M059J (cell line): ENCODE measurements at places on chromosomes 12 and 14.

DNA sequence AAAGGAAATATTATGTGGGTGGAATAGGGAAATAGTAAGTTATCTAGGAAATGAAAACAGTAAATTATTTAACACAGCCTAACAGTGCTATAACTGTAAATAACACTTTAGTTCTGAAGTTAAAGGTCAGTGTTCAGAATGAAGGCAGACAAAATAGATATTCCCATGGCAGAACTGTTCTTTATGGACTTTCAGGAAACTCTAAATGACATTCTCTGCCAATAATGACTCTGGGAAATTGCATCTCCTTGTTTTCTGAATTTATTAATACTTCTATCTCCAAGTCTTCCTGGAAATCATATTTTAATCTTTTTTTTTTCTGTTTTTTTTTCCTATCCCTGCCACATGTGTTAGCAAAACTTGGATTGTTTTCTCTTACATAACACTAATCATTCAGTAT, 101.4 kb downstream of the PDE3A start:
- no peak for DNase-seq

DNA sequence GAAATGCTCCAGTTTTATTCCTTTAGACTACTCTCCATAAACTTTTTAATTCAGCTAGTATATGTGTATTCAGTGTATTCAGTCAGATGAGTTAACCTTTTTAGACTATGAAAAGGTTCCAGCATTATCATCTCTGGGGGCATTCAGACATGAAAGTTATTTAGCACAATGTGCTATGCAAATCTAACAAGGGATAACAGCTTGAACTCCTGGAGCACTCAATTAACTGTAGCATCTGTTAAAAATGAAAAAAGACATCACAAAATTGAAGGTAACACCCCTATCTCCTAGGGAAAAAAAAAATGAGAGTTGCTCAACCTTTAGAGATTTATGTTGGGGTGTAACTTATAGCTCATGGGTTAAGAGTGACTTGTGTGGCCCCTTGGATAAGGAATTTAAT, 211.5 kb downstream of the PHLDA1 start:
- no peak for DNase-seq

- no peak for DNase-seq
Measured at GRCh38 chr12:40711121-40711520, 18.9 kb downstream of the CNTN1 start.

DNA sequence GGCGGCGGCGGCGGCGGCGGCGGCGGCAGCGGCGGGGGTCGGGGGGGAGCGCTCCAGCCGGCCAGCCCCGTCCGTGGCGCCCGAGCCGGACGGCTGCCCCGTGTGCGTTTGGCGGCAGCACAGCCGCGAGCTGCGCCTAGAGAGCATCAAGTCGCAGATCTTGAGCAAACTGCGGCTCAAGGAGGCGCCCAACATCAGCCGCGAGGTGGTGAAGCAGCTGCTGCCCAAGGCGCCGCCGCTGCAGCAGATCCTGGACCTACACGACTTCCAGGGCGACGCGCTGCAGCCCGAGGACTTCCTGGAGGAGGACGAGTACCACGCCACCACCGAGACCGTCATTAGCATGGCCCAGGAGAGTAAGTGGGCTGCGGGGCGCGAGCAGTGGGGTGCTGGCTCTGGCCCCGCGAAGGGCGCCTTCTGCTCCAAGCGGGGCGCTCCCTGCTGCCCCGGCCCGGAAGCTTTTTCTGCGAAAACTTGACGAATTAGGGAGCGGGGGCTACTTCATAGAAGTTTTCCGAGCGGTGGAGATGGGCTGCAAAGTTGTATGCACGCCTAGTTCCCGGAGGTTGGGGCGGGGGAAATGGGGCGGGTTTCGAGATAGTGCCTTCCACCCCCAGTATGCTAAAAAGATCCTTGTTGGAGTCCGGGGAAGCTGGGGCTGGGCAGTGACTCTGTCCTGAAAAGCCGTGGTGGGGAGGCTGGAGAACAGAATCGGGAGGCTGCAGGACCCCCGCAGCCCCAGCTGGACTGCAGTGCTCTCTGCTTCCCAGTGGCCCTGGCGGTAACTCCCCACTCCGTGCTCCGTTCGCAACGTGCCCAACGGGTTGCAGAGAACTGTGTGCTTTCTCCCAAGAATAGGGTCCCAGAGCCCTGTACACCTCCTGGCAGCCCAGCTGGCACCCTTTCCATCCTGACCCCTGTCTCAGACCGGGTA, 751 bp downstream of the GDF11 start:
- peak; percentile 70 for DNase-seq

DNA sequence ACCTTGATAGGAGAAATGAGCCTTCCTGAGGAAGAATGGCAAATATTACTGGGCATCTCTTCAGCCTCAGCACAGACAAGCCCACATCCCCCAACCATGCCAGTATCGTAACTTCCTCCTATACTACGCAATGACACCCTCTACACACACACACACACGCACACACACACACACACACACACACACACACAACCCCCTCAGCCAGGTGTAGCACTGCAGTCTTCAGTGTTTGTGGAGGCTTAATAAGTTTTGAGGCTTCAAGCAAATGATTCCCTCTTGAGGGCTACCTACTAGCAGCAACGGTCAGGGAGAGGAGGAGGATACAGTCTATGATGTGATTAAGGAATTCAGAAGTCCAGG, 1.6 kb downstream of the DGKA start:
- DNase-seq: no peak

- DNase-seq: no peak
Measured at GRCh38 chr12:92695056-92695455, 7.7 kb upstream of the PLEKHG7 start.

GRCh38 chr12:25757037-25757665, 201.3 kb upstream of the RASSF8 start:
- no peak for DNase-seq

DNA sequence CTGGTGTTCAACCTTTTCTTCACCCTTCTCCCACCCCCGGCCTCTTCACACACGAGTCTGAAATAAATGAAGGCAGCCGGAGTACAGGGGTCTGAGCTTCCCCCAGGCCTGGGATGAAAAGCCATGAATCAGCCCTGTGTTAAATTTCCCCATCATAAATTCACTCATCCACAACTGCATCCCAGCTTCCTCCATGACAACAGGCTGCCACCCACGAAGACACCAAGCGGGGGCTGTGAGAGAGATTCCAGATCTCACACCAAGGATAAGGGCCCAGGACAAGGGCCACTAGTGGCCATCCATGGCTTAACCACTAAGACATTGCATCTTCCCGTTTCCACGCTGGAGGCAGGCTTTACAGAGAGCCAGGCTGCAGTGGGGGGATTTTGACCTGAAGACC, 93.9 kb upstream of the NCOR2 start:
- DNase-seq: no peak

GRCh38 chr12:67881565-67881964, 107.7 kb upstream of the IFNG-AS1 start:
- DNase-seq: no peak

- DNase-seq: no peak
Measured at GRCh38 chr12:44509471-44509870, 366.6 kb downstream of the NELL2 start.

DNA sequence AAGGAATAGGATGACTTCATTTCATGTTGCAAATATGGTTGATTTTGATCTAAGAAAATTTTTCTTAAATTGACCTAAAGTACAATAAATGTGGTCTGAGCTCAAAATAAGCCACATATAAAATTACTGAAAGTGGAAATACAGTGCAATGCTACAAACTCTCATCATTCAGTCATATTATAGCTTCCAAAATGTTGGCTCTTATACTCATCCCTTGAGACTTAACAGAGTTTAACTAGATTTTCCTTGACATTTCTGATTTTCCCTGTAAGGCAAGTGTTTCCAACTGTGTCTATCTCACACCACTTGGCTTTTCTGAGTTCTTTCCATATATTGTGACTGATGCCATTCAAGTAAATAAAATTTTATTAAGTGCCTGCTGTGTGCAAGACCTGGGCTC, 123.7 kb upstream of the NTF3 start:
- no peak for DNase-seq
